ENCODE measurements at places on chromosomes 13 and 19.
A peak's percentile ranks its signal among the peaks of the same experiment; 100 is the strongest.

DNA sequence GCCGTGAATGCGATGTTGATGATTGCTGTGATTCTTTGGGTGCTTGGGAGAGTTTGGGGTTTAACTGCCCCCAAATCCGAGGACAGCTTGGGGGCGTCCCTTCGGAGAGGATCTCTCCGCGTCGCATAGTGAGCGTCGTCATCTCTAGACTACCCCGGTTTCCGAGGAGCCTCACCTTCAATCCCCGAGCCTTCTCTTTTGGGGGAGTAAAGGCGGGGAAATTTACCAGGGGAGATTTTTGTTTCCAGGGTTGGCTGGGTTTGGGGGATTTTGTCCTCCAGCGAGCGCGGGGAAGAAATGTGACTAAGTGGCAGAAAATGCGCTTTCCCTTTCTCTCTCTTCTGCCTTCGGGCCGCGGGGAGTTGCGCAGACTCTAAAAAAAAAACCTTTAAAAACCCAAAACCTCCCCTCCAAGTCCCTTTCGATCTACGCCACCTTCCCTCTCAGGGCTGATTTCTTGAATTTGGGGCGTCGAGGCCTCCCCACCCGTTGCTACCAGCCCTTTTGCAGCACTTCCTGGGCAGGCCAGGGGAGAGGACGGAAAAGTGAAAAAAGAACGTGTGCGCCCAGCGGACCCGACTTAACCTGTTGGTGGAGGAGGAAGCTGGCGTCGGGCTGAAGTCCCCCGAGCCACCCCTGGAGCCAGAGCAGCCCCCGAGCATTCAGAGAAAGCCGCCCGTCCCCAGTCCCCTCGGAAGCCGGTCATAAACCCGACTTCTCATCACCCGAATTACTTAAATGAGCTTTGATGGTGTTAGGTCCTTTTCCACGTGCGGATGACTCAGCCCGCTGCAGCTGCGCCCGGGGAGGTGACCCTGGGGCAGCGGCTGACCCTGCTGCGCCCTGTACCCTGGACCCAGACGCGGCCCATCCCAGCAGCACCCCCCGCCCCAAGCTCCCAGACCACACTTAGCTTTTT lies 17.7 kb downstream of the NFIX start:
- no peak for DNase-seq

DNA sequence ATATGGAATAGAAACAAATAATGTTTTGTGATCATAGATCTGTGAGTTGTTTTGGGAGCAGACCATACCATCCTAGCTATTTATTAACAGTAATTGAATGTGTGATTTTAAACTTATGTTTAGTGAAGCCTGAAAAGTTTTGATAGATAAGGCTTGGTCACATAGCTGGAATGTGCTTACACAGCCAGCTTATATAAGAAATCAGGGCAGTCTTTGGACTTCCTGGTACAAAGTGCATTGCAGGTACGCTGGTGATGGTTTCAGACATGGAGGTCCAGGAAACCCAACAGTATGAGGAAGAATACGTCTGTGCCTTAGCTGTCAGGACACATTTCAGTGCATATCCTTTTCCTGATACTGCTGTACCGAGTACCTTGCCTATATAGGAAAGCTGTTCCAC lies 2316.2 kb upstream of the PCDH20 start:
- no peak for DNase-seq

GRCh38 chr19:58558623-58559274 lies 338 bp upstream of the UBE2M start:
- DNase-seq: peak; percentile 86

- DNase-seq: no peak
Measured at GRCh38 chr19:4748185-4748584, 24.5 kb upstream of the DPP9 start.

- no peak for DNase-seq
Measured at GRCh38 chr13:98998831-98999638, 21.2 kb upstream of the DOCK9 start.

- DNase-seq: peak; percentile 86
Measured at GRCh38 chr19:36489920-36490415, 607 bp upstream of the ZNF566 start.

- no peak for DNase-seq
Measured at GRCh38 chr13:112695121-112695520, 5.3 kb downstream of the ATP11A start.

- no peak for DNase-seq
Measured at GRCh38 chr19:1874554-1875185, 10.6 kb downstream of the ABHD17A start.

DNA sequence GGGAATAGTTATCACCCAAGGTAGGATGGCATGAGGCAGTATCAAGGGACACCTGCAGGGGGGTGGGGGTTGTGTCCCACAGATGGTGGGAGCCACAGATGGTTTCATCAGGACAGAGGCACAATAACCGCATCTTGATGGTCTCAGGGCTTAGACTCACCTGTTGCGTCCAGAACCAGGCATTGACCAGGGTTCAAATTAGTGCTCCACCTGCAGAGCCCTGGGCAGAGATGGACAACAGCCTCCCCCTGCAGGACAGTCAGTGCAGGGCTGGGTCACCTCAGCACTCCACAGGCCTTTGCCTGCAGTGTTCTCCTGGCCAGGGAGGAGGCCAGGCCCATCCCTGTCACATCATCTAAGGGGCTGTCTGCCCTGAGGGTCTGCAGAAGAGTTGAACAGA lies 14.5 kb upstream of the CEACAM1 start:
- no peak for DNase-seq

GRCh38 chr13:40146611-40147117 lies 491.2 kb downstream of the COG6 start:
- DNase-seq: no peak

DNA sequence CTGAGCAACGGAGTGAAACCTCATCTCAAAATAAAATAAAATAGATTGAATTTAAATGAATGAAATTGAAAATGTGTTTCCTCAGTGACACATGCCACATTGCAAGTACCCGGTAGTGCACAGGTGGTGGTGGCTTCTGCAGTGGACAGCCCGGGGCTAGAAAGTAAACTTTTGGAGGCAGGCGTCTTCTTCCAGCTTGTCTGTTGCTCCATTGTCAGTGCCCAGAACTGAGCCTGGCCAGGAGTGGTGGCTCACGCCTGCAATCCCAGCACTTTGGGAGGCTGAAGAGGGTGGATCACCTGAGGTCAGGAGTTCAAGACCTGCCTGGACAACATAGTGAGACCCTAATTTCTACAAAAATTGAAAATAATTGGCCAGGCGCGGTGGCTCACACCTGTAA lies 5.7 kb downstream of the MYH14 start:
- no peak for DNase-seq

GRCh38 chr13:34421347-34421719 lies 520.7 kb upstream of the NBEA start:
- DNase-seq: no peak

DNA sequence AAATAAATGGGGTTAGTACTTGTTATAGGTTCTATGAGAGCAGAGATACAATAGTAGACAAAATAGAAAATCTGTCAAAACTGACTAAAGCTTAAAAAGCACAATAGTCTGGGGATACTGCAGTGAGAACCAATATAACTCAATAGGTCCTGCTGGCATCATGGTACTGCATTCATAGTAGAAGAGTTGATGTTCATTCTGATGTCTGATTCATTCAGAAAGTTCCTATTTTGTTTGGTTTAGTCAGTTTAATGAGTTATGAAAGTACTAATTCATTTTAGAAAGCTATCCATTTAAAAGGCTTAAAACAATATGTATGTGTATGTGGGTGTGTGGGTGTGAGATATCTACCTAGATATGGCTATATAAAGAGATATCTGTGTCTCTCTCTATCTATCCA lies 152.8 kb downstream of the LHFPL6 start:
- no peak for DNase-seq

- DNase-seq: no peak
Measured at GRCh38 chr19:4662020-4662695, 8.0 kb downstream of the MYDGF start.

GRCh38 chr19:41882568-41883462 lies at the start of gene ARHGEF1:
ARHGEF1 (plus strand) TSS chr19:41883184; CDS start chr19:41888083, 4,899 bp downstream.
- DNase-seq: peak; percentile 62

DNA sequence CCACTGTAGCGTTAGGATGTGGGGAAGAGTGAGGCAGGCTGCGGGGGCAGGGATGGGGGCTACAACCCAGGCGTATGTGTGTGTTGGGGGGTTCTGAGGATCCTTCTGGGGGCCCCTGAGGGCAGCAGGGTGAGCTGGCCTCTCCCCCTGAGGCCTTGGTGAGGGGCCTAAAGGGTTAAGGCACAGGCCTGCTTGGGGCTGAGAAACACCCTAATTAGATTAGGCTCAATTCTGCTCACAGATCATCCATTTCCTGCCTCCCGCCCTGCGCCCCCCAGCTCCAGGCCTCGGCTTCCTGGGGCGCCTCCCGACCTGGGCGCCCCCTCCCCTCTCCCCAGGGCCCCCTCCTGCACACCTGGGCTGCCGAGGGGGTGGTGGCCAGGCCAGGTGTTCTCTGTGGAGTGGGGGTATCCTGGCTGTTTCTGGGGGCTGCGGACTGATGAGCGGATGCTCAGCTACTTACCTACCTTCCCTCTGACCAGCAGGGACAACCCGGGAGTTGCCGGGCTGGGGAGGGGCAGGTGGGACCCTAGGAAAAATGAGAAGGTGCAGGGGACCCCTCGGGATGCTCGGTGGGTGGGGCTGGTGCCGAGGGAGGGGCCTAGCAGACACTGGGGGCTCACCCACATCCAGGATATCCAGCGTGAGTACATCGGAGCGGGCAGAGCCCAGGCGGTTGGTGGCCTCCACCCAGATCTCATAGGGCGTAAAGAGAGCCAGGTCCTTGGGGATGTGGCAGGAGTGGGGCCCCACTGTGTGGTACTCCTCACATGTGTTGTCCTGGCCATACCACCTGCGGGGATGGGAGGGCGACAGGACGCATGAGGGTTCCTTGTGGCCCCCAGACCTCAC lies 8.6 kb downstream of the CRLF1 start:
- no peak for DNase-seq

DNA sequence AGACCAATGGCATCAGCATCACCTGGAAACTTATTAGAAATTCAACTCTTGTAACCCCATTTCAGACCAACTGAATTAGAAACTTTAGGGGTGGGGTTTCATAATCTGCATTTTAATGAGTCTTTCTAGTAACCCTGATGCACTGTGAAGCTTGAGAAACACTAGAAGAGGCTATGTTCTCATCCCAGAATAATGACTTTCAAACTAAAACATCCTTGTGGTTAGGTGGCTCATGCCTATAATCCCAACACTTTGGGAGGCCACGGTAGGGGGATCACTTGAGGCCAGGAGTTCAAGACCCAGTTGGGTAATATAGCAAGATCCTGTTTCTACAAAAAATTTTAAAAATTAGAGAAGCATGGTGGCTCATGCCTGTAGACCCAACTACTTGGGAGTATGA lies 402.4 kb downstream of the DLEU7 start:
- no peak for DNase-seq

- no peak for DNase-seq
Measured at GRCh38 chr13:42973581-42973980, 18.5 kb downstream of the EPSTI1 start.

DNA sequence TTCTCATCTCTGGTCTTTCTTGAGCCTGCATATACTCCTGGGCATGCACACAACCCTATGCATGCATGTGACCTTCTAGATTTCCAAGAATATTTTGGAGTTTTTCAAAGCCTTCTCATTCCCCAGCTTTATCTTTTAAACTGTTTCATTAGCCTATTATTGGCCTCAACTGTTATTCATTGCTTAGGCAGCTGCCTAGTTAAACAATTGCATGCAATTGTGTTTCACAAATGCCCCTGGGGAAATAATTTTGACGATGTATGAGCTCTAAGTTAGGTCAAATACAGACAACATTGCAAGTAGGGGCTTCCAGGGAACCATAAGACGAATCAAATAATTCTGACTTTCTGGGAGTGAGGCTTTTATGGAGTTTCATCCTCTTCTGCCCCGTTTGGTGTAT lies 2.3 kb upstream of the UPK1A start:
- DNase-seq: no peak

DNA sequence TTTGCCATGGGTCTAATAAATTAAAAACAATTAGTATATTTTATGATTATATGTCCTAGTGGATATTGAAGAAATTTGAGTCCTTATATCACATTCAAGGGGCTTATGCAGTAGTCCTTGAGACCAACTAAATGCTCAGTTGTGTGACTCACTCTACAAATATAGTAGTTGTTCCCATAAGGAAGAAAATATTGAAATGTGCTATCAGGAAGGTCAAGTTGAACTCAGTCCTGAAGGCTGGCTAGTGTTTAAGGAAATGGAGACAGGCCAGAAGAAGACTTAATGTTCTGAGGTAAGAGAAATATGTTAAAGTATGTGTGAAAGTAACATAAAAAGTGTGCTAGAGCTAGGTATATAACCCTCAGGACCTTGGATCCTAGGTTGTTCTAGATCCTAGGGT lies 766.1 kb upstream of the GPC6 start:
- DNase-seq: no peak

GRCh38 chr19:44725684-44726083 lies 22.8 kb upstream of the BCL3 start:
- DNase-seq: peak; percentile 5

- peak; percentile 43 for DNase-seq
Measured at GRCh38 chr19:35449359-35450043, 1.4 kb downstream of the FFAR2 start.

DNA sequence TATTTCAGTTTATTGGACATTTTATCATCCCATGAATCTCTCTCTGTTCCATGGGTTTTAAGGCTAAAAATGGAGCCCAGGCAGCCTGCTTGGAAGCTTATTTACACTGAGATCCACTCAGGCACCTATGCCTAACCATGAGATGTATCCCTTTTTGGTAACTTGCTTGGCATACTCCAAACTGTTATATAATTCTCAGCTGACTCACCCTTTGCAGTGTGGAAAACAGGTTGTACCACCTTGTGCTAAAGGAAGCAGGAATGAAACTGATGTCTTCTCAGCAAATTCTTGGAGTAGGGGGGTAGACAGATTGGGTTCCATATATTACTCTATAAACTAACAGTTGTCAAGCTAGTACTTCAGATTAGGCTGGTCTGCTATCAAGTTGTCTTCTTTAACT lies 483.6 kb downstream of the KLF5 start:
- no peak for DNase-seq

DNA sequence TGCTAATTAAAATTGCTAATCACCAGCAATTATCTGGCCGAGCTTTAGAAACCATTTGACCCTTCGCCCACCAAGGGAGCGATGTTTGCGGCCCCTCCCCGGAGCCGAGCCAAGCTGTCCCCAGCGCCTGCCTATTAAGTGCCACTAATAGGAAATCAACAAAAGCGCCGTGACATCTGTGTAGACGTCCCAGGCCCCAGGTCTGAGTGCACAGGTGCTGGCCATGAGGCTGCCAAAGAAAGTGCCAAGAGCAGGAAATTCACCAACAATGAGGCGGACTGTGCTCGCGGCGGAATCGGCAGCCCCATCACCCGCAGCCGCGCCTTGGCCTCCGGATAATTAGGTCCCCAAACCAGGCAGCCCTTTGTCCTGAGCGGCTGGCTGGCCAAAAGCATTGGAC lies 44.5 kb upstream of the SPACA7 start:
- DNase-seq: no peak

DNA sequence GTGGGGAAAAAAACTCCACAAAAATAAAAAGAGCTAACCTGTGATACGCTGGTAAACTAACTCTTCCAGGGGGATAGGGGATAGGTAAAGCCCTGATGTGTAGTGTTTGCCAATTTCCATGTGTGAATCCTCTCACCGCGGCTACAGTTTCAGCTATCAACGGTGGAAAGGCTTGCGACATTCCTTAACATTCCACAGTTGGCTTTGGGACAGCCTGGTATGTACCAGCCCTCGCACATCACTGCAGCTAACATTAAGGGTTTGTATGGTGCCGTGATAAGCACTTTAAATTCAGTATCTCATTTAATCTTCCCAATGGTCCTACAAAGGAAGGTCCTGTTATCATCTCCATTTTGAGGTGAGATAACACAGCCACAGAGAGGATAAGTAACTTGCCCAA lies 112.4 kb downstream of the KATNAL1 start:
- DNase-seq: no peak

Measured in HuH-7 (cell line).